Suprapubic skin (tissue), 4 donors: ENCODE measurements at places on chromosomes 11 and 22.

DNA sequence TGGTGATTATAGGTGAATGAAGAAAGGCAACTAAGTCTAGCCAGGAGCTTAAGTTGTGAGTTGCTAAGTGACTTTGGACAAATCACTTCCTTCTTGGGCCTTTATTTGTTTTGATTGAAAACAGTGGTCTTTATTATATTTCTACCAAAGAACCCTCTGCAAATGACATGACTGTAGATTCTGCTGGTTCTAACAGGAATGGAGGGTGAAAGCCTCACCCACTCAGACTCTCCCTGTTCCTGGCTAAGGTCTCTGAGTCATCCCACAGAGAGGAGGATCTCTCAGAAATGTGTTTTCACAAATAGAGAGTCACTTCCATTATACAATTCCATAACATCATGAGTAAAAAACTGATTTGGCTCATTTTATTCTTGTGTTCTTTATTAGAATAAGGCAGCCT, 583.9 kb upstream of the LRRC4C start:
- DNase-seq = no peak

GRCh38 chr11:4467811-4468606, 14.4 kb upstream of the OR52K1 start:
- no peak for DNase-seq

DNA sequence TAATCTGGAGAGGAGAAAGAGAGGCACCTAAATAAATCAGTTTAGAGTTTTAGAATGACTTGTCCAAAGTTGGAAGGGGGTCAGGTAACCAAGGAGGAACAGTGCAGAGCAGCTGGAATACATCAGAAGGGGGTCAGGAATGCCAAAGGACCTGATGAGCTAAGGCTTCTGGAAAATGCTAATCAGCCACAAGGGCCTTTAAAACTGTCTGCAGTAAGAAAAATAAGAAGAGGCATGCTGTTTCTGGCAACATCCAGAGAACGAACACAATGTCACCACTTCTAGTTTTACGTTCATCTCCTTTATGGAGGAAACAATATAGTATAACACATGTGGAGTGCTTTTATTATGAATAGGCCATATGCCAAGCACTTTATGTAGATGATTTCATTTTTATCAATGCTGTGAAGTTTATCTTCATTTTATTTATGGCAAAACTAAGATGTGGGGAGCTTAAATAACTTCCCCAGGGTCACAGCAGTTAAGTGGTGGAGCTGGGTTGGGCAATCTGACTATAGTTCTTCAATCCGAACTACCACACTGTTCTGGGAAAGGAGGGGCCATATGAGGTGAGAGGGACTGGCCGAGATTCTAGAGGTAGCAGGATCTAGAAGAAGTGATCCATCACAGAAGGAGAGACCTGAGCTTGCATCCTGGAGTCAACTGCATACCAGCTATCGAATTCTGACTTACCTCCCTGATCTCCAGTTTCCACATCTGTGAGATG, 22.6 kb downstream of the ACO2 start:
- DNase-seq = no peak

DNA sequence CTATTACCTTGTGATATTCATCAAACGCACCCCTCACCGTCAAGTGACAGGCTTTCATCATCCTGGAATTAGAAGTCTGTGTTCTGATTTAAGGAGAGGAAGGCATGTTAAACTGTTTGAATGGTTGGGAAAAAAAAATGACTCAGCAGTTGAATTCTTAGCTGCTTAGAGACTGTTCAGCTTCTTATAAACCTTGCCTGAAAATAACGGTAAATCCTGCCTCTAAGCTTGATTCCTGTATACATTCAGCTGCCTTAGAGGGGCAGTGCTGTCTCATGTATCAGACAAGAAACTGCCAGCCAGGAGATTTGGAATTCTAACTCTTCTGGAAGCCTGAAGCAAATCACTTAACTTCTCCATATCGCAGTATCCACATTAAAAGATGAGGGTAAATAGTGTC, 437.4 kb downstream of the JRKL start:
- DNase-seq = no peak

GRCh38 chr11:115317277-115318185, 186.7 kb downstream of the CADM1 start:
- no peak for DNase-seq

GRCh38 chr11:73143126-73143838, 1.2 kb upstream of the FCHSD2 start:
- DNase-seq = no peak

DNA sequence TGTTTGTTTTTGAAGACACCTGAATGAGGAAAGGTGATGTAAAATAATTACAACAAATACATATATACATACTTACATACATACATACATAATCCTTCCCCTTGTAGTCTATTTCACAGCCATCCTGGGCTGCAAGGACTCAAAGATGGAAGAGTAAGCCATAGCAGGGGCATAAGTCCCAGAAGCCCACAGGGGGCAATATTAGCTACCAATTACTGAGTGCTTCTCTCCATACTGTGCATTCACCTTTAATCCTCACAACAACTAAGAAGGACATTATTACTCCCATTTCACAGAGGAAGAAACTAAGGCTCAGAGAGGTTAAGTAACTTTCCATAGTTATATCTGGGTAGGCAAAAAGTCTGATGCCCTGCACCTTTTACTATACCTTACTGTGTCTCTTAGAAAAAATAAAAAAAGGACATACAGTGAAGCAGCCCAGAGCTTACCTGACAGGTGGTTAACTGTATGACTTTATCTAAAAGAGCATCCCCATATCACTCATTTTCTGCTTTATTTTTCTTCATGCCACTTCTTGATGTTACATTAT, 2.7 kb downstream of the SERGEF start:
- no peak for DNase-seq

- DNase-seq = no peak
Observed at GRCh38 chr11:65399249-65399648, 12.8 kb downstream of the FRMD8 start.
